CD4-positive, alpha-beta T cell treated with Interleukin-17A for 4 hours (primary cell): ENCODE measurements at places on chromosomes 16 and 17.

DNA sequence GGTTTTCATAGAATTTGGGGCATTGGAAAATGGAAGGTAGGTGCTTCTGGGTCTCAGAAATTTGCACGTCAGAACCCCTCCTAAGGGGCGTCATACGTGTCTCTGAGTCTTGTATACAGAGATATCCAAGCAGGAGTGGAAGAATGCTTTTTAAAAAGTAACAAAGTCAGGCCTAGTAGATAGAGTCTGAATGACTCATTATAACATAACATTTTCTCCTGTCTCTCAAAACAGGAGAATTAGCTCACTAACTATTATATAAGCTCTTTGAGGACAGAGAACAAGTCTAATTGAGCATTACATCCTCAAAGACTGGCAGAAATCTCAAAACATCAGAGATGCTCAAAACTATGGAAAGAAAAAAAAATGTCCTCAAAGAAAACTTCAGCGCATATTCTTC, 86.1 kb upstream of the CCL2 start:
- DNase-seq, result no peak

DNA sequence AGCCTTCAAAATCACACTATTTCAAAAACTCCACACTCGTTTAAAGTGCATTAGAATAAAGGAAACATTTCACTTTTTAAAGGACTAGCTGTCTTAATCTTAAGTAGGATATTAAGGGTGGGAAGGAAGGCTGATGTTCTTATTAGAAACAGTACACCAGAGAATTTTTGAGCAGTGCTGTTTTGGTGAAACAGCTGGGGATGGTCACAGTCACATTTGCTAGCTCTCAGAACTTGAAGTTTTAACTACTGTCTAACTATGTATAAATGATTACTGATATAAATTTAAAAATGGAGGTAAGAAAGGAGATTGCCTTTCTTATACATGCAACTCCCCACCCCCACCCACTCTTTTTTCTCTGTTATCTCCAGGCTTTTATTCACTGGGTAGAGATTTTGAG, 38.5 kb upstream of the SLC5A11 start:
- DNase-seq, result no peak

DNA sequence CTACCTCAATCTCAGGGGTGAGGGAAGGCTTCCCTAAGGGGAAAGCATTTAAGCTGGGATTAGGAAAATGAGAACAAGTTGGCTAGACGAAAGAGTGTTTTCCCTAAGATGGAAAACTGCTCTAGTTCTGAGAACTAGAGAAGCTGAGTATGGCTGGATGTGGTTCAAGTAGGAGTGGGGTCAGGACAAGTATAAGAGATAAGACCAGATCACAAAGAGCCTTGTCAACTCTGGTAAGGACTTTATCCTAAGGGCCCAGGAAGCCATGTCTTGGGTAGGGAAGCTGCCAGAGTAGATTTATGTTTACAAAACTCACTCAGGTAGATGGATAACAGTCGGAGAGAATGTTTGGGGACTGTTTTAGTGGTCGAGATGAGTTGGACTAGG, 1.7 kb downstream of the ANKS4B start:
- DNase-seq, result no peak

DNA sequence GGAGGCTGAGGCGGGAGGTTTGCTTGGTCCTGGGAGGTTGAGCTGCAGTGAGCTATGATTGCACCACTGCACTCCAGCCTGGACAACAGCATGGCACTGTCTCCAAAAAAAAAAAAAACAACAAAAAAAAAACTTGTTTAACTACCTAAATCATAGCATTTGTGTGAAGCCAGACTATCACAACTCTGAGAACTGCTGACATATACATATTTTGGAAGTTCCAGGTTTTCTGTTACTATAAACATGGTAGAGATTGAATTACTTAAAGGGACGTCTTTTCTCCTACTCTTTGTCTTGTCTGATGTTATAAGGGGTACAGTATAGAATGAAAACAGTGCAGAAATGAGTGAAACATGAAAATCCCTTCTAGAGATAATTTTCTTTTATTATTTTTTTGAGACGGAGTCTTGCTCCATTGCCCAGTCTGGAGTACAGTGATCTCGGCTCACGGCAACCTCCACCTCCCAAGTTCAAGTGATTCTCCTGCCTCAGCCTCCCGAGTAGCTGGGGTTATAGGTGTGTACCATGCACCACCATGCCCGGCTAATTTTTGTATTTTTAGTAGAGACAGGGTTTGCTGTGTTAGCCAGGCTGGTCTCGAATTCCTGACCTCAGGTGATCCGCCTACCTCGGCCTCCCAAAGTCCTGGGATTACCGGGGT, 18.4 kb downstream of the ABCC1 start:
- DNase-seq, result no peak

- no peak for DNase-seq
Observed at GRCh38 chr16:15532825-15533224, 98.4 kb downstream of the BMERB1 start.

- DNase-seq, result no peak
Observed at GRCh38 chr16:4723071-4723767, 10.9 kb downstream of the ANKS3 start.

- no peak for DNase-seq
Observed at GRCh38 chr16:27576729-27577128, 26.8 kb downstream of the KATNIP start.

- DNase-seq, result no peak
Observed at GRCh38 chr17:40664582-40665333, at the start of gene KRT222. TSS of gene KRT222 (minus strand) at chr17:40665177. CDS start at chr17:40665099, 78 bp downstream.

DNA sequence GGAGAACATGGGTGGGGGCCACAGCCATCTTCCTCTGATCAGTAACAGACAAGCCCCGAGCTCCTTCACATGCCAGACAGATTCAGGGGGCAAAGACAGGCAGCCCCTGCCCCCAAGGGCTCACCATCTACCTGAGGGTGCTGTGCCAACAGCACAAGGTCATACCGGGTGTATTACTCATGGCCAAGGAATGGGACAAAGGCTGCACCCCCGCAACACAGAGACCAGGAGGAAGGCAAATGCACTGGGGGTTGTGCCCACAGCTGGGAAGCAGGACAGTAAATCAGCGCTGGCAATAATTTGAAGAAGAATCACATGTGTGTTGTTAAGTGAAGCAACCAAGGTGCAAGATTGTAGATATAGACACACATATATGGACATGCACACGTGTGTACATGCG, 137.1 kb downstream of the C16orf95 start:
- DNase-seq, result no peak

GRCh38 chr17:18877104-18877645, 19.2 kb downstream of the PRPSAP2 start:
- no peak for DNase-seq

- DNase-seq, result no peak
Observed at GRCh38 chr17:44376124-44376523, 12.5 kb upstream of the FAM171A2 start.

GRCh38 chr17:40963838-40964237, 2.9 kb downstream of the KRT39 start:
- no peak for DNase-seq

DNA sequence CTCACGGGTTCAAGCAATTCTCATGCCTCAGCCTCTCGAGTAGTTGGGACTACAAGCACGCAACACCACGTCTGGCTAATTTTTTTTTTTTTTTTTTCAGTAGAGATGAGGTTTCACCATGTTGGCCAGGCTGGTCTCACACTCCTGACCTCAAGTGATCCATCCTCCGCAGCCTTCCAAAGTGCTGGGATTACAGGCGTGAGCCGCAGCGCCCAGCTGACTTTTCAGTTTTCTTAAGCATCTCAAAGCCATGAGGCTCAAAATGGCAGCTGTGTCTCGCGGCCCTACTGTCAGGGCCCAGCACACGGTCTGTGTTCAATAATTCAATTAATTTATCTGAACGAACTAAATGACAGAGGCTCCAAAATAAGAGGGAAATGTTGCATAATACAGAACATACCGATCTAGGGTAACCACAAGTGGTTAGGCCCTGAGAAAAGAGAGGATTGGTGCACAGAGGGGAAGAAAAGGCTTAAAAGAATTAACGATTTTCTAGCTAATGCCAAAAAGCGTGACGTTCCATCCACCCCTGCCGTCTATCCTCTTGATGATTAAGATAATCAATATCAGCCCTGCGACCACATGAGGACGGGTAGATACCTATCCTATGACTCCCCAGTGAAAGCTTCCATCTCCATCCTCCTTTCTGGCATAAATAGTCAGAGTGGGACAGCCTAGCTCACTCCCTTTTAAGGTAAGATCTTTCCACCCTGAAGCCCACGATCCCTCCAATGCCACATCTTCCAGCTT, 136.9 kb downstream of the SLC39A11 start:
- DNase-seq, result no peak

DNA sequence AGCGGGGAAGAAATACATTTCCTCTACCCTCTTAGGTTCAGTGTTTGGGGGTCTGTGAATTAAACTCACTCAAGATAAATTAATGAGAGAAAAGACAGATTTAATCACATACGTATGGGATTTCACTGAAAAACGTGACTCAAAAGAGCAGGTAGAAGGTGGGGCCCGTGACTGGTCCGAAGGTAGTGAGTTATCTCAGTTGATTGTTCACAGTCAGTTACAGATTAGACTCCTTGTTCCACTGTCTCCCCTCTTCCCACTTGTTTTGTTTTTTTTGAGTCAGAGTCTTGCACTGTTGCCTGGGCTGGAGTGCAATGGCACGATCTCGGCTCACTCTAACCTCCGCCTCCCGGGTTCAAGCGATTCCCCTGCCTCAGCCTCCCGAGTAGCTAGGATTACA, 301.2 kb downstream of the SEC14L1 start:
- DNase-seq, result peak; percentile 64

DNA sequence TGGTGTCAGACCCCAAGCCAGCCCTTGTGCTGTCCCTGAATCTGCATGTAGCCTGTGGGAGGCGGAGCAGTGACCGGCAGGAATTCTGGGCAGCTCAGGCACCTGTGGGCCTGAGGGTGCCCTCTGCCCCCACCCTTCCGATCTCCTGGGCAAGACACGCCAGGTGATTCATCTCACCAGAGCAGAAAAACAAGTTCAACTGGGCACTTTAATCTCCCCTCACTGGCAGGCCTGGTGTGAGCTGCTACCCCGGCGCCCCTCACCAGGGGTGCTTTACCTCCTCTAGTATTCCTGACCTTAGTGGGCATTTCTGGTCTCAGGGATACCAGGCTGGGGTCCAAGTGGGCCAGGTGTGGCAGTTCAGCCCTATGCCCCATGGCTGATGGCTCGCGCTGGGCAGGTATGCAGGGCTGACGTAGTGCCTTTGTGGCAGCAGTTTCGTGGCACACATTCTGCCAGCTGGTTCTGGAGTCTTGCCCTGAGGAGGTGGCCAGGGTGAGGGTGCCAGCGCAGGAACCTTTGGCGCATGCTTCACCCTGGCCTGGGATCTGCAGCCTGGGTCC, 6.0 kb downstream of the ERBB2 start:
- no peak for DNase-seq

DNA sequence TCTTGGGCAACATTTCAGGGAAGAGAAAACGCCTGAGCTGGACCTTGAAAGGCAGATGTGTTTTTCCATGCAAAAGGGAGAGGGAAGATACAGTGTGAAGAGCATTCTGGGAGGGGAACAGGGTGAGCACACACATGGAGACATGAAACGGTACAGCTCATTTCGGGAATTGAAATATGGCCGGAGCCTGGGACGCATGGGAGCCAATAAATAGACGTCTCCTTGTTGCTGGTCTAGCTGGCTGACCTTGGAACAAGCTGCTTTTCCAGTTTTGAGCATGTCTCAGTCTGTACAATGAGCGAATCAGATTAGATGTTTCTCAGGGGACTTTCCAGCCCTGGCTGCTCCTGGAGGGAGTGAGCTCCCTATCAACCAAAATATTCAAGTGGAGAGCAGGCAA, 63.6 kb downstream of the ASIC2 start:
- no peak for DNase-seq

DNA sequence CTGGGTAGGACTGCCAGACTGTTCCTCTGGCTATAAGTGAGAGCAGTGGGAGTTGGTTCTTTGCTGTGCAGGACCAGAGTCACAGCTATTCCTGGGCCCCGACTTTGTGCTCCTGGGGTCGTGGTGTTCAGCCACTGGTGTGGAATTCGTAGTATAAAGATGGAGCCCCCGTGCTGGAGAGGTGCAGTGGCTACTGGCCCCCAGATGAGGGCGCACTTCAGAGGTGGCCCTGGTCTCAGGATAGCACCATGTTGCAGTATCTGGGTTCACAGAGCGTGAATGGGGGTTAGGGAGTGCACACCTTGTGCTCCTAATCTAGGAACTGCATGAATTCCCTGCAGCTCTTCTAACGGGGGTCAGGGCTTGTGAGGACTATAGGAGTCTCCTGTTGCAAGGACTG, 21.1 kb downstream of the TANC2 start:
- no peak for DNase-seq

DNA sequence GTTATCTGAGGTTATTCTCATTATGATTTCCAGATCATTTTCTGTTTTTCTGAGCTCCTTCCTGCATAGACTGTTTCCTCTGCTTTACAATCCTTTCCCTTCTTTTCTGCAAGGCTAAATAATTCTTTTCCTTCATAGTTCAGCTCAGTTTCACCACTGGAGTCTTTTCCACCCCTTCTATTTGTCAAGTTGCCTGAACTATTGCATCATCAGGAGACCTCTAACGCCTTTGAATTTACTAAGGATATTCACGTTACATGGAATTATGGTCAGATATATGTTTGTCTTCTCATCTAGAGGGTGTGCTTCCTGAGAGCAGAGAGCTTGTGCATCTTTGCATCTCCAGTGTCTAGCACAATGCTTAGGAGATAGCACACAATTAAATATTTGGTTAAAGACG, 140.4 kb upstream of the CA10 start:
- no peak for DNase-seq

DNA sequence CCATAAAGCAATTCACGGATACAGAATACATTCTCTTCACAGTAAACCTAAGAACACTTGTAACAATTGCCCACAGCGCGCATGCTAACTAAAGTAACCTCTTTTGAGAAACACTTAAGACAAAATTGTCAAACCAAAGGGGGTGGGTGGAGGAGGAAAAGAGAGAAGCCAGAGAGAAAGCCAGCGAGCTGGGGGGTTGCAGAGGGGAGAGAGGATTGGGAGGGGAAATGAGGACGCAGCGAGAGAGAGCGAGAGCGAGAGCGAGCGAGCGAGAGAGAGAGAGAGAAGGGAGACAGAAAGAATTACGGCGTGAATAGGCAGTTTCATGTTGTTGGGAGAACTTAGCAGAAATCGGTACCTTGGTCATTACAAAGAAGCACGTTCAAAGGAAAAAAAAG, 1.6 kb upstream of the HOXB7 start:
- no peak for DNase-seq
